Activated T-helper 2 cell treated with anti-CD3 and anti-CD28 coated beads, Interferon-gamma antibody, Interleukin-2, Interleukin-4, amounts not matched to agents 10 μg/mL and 5 μg/mL and 100 μg/mL, durations not matched to agents 14 hours and 24 hours and 36 hours (primary cell): ENCODE measurements at places on chromosomes 2 and 18.

DNA sequence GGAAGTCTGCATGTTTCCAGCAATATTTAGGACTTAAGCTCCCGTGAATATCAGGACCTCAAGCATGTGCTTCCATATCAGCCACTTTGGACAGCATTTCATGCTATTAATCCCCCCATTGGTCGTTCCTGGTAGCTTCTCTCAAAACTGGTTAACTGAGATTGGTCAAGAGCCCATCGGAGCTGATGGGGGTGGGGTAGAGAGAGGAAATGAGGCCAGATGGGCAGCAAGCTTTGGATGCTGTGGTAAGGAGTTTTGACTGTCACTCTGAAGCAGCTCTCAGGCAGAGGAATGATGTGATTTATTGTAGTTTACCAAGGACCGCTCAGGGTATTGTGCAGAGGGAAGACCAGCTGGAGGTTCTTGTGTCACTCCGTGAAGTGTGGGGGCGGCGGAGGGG is 81.8 kb downstream of the FAM168B start:
- H3K27ac ChIP-seq: no peak overlapping the region
- DNase-seq: no peak
- H3K4me1 ChIP-seq: peaks cover 25% of the 10 kb centered on the region
- H3K27me3 ChIP-seq: peaks cover 34% of the 10 kb centered on the region
- no peak overlapping the region for H3K4me3 ChIP-seq

DNA sequence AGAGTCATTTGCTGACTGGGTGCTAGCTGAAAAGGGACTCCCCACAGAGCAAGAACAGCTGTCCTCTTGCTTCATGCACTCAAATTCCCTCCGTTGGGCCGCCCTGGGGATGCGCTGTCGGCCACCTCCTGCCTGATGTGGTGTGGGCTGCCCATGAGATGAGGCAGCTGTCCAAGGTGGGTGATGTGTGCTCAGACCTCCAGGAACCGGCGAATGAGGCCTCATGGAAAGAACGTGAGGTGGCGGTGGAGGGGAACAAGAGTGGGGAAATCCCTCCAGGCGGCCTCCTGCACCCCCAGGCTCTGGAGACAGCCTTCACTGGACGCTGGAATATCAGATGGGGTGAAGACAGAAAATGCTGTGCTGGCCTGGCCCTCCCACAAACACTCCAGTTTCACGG is 79.8 kb downstream of the LONRF2 start:
- DNase-seq: no peak
- H3K27ac ChIP-seq: no peak overlapping the region
- no peaks in the 10 kb centered on the region for H3K36me3 ChIP-seq
- no peak overlapping the region for H3K4me3 ChIP-seq
- H3K27me3 ChIP-seq: peaks cover 1% of the 10 kb centered on the region

DNA sequence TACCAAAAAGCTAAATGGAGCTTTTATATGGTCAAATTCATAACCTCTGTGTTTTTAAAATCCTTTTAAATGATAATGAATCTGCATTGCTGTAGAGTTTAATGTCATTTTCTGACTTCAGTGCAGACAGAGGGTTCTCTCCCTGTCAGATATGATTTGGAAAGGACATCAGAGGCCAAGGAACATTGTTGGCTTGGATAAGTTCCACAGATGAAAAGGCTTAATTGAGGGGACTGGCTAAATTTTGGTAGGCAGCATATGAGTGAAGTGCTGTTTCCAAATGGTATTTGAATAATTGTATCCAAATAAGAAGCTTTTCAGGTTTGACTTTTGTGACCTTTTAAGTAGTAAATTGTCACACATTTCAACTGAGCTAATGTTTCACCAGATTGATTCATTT is 124.6 kb upstream of the KCNH7 start:
- H3K27me3 ChIP-seq: no peaks in the 10 kb centered on the region
- no peaks in the 10 kb centered on the region for H3K4me1 ChIP-seq
- no peak overlapping the region for H3K4me3 ChIP-seq
- H3K27ac ChIP-seq: no peak overlapping the region
- H3K36me3 ChIP-seq: no peaks in the 10 kb centered on the region

GRCh38 chr2:46569766-46570165 is 90.4 kb downstream of the TMEM247 start:
- no peaks in the 10 kb centered on the region for H3K36me3 ChIP-seq
- no peaks in the 10 kb centered on the region for H3K4me1 ChIP-seq
- no peak overlapping the region for H3K4me3 ChIP-seq

DNA sequence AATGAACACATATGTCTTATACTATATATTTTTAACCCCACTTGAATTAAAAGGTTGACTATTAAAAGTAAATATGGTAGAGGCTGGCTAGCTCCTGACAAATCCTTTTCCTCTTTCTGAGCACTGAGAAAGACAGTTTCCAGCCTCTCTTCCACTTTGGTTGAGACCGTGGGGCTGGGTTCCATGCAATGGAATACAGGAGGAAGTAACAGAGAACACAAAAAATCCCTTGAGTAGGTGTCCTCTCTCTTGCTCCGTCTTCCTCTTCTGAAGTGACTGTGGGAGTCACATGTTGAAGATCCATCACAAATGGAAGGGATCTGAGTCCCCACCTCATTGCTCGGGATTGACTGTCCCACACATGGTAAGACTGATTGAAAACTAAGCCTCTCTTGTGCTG is 36.6 kb upstream of the SIGLEC15 start:
- H3K4me1 ChIP-seq: no peaks in the 10 kb centered on the region
- no peaks in the 10 kb centered on the region for H3K36me3 ChIP-seq
- no peaks in the 10 kb centered on the region for H3K27me3 ChIP-seq
- DNase-seq: no peak

- no peak overlapping the region for H3K4me3 ChIP-seq
- no peaks in the 10 kb centered on the region for H3K27me3 ChIP-seq
- H3K27ac ChIP-seq: no peak overlapping the region
- H3K4me1 ChIP-seq: no peaks in the 10 kb centered on the region
- no peak for DNase-seq
These were observed 331.6 kb downstream of the KCNS3 start for GRCh38 chr2:18209934-18210639.

GRCh38 chr18:62881509-62882016 is 166.2 kb downstream of the PHLPP1 start:
- peaks cover 9% of the 10 kb centered on the region for H3K36me3 ChIP-seq
- no peak overlapping the region for H3K4me3 ChIP-seq
- H3K27me3 ChIP-seq: no peaks in the 10 kb centered on the region
- H3K4me1 ChIP-seq: peaks cover 40% of the 10 kb centered on the region
- no peak overlapping the region for H3K27ac ChIP-seq
- no peak for DNase-seq

DNA sequence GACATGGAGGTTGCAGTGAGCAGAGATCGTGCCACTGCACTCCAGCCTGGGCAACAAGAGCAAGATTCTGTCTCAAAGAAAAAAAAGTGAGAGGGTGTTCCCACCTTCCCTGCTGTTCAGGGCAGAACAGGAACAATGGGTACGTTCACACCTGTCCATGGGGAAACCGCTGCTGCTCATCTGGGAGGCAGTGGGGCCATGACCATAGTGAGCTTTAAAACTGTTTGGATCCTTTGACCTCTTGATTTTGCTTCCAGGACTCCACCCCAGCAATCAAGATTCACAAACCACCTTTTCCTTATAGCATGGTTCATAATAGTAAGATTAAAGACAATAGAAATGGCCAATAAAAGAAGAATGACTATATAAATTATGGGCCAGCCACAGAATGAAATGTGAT is 209.2 kb downstream of the ARL4C start:
- H3K4me3 ChIP-seq: no peak overlapping the region
- no peaks in the 10 kb centered on the region for H3K27me3 ChIP-seq
- no peak overlapping the region for H3K27ac ChIP-seq
- peaks cover 72% of the 10 kb centered on the region for H3K4me1 ChIP-seq

GRCh38 chr18:70166668-70167067 is 38.8 kb downstream of the RTTN start:
- H3K27ac ChIP-seq: no peak overlapping the region
- H3K4me3 ChIP-seq: no peak overlapping the region
- H3K36me3 ChIP-seq: peaks cover 31% of the 10 kb centered on the region

DNA sequence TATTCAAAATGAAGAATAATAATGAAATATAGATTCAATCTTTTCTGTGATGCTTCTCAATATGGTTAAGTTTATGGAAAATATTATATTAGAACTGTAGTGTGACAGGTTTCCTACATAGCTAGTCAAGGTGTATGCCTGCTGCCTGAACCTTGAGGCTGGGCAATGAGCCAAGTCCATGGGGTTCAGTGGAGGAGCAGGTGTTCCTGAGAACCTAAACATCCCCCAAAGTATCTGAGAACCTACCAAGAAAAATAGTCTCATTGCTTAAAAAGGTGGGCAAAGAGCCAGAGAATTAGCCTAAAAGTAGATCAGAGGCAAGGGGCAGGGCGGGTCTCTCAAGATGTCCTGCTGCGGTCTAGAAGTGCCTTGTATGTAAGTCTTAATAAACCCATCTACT is 185.9 kb upstream of the SPHKAP start:
- H3K27ac ChIP-seq: no peak overlapping the region
- H3K36me3 ChIP-seq: no peaks in the 10 kb centered on the region
- H3K4me1 ChIP-seq: no peaks in the 10 kb centered on the region
- no peak overlapping the region for H3K4me3 ChIP-seq

DNA sequence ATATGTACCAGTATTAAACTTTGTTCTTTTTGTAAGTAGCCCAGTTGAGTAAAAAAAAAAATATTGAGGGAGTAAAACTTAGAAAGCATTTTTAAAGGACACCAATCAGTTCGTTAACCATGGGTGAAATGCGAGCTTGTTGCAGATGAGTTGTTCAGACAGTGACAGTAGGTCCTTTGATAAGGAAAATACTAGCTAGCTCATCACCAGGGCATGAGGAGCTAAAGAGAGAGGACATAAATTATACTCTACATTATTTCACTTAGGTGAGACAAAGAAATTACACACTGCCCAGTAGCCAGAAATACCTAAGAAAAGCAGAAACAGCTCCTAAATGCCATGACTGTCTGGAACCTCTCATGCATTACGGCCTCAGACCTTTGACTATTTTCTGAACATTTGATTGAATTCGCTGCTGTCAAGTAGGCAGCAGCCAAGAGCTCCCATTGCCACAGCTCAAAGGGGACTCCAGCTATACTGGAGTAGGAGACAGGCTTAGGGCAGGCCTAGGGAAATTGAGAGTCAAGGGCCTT is 2.6 kb upstream of the HNRNPLL start:
- no peak overlapping the region for H3K27ac ChIP-seq
- DNase-seq: no peak
- H3K4me3 ChIP-seq: no peak overlapping the region
- peaks cover 49% of the 10 kb centered on the region for H3K4me1 ChIP-seq

DNA sequence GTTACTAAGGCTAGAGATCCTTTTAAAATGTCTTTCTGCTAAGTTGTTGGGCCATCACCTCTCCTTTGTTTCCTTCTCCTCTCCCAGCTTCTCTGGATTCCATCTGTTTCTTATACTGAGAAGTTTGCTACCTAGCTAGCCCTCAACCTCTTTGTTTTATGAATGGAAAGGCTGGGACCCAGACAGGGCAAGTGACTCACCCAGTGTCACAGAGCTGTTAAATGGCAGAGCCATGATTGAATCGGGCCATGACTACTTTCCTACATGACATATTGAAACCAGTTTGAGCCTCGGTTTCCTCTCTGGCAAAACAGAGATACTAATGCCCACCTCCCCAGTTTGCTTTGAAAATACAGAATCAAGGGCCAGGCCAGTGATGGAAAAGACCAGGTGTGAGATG is 24.1 kb downstream of the REEP1 start:
- no peak for DNase-seq
- no peaks in the 10 kb centered on the region for H3K36me3 ChIP-seq
- no peaks in the 10 kb centered on the region for H3K4me1 ChIP-seq
- peaks cover 11% of the 10 kb centered on the region for H3K27me3 ChIP-seq
- H3K27ac ChIP-seq: no peak overlapping the region

DNA sequence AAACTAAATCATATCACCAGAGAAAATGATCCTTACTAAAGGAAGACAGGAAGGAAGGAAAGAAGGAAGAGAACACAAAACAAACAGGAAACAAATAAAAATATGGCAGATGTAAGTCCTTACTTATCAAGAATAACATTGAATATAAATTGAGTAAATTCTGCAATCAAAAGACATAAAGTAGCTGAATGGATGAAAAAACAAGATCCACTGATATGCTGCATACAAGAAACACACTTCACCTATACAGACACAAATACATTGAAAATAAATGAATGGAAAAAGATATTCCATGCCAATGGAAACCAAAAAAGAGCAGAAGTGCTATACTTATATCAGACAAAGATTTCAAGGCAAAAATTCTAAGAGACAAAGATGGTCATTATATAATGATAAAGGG is 18.0 kb upstream of the SRD5A2 start:
- DNase-seq: no peak
- H3K27me3 ChIP-seq: no peaks in the 10 kb centered on the region
- H3K27ac ChIP-seq: no peak overlapping the region

DNA sequence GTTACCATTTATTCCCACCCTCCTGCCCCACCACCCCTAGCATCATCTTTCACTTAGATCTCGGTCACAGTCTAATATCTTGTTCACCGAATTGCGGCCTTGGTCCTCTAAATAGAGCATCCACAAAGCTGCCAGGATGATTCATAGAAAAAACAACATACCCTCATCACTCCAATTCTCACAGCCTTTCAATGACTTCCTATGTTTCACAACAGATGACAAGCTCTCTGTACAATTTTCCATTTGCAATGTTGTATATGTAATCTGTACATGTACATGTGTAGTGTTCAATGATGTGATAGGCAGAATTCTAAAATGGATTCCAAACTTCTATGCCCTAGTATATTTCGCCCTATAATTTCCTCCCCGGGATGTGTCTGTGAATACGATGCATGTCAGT is 675.6 kb upstream of the CELF4 start:
- no peak overlapping the region for H3K4me3 ChIP-seq
- H3K27ac ChIP-seq: no peak overlapping the region
- no peak for DNase-seq
- no peaks in the 10 kb centered on the region for H3K27me3 ChIP-seq
- H3K36me3 ChIP-seq: no peaks in the 10 kb centered on the region

DNA sequence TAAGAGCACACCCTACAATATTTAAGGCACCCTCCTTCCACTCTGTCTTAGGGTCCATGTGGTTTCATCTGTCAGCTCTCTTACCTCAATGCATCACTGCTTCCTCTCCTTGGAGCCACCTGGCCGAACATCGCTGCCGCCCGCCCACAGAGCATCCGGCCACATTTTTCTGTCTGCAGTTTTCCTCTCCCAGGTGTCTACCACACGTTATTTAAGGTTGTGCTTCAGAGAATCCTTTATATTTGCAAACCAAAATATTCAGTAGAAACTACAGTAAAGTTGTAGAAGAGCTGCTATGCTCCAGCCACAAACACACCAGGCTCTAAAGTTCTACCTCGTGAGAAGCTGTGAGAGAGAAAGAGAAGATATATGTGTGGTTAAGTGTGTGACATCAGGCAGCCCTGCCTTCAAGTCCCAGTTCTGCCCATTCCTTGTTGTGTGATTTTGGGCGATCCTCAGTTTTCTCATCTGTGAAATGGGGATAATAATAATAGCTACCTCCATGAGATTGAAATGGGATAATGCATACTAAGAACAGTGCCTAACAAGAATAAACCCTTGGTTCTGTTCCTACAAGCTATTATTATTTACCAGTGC is 4.9 kb upstream of the STK17B start:
- peaks cover 73% of the 10 kb centered on the region for H3K4me1 ChIP-seq
- DNase-seq: peak; percentile 86
- peak overlapping the region; percentile 60 for H3K4me3 ChIP-seq
- H3K27ac ChIP-seq: peak overlapping the region; percentile 82
- H3K36me3 ChIP-seq: peaks cover 8% of the 10 kb centered on the region

- peaks cover 5% of the 10 kb centered on the region for H3K4me1 ChIP-seq
- no peaks in the 10 kb centered on the region for H3K36me3 ChIP-seq
- H3K4me3 ChIP-seq: no peak overlapping the region
These were observed 158.2 kb downstream of the MGAT5 start for GRCh38 chr2:134411828-134412638.

GRCh38 chr2:69618362-69618761 is 25.2 kb downstream of the AAK1 start:
- H3K27me3 ChIP-seq: no peaks in the 10 kb centered on the region
- peaks cover 41% of the 10 kb centered on the region for H3K36me3 ChIP-seq
- no peak overlapping the region for H3K4me3 ChIP-seq
- DNase-seq: no peak
